ENCODE measurements at places on chromosomes 13 and 19. TPM values are rescaled to one million over a fixed set of nuclear protein-coding genes. Genes with fewer than 3 reads are reported as not detected.

CEACAM7 gene
- not detected for total RNA-seq

FFAR2 gene
- 0.23 TPM for total RNA-seq

GSX1 gene
- 0.92 TPM for total RNA-seq

PGLYRP1 gene
- total RNA-seq, result not detected

WDFY2 gene
- 9.0 TPM for total RNA-seq

PBX4 gene
- 10.6 TPM for total RNA-seq

ACP5 gene
- total RNA-seq, result 0.46 TPM

ZBTB32 gene
- not detected for total RNA-seq

RNF126 gene
- total RNA-seq, result 20.3 TPM

SOX21 gene
- 9.0 TPM for total RNA-seq

ZNF606 gene
- 45.0 TPM for total RNA-seq

SIGLEC8 gene
- 2.3 TPM for total RNA-seq

APOC1 gene
- 17.8 TPM for total RNA-seq

NTN5 gene
- total RNA-seq, result not detected

LILRB5 gene
- total RNA-seq, result 0.23 TPM
